ENCODE measurements at places on chromosomes 12 and 14. TPM values are rescaled to one million over a fixed set of nuclear protein-coding genes. Genes with fewer than 3 reads are reported as not detected.

DNA sequence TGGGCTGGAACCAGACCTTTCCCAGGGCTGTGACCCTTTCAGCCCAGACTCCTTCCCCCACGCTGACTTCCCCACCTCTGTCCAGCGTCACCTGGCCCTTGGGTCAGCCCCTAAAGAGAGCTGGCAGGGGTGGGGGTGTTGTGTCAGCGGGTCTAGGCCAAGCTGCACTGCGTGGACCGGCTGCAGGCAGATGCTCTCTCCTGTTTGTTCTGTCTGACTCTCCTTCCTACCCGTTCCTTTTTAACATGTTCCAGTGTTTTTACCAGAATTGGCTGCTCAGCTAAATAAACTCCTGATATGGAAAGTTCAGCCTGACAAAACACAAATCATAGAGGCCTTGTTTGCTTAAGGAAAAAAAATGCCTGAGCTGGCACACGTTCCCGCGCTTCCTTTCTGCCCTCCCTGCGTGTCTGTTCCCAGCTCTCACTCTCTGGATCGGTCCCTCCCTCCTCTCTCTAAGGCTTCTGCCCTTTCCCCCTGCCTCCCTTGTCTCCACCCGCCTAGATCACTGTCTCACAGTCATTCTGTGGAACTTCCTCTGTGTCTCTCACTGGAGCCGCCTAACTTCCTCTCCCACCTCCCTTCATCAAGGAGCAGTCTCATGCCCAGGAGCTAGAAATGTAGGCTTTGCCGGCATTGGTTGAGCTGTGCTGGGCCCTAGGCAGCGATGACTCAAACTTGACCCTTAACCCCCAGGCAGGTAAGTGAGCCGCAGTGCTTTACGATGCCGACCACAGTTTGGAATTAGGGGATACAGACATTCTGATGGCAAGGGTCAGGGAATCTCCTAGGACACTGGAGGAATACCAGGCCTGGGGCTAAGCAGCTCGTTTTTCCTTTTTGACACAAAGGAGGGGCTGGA, 15.5 kb upstream of the MLXIP start:
- peak; percentile 72 for DNase-seq

DNA sequence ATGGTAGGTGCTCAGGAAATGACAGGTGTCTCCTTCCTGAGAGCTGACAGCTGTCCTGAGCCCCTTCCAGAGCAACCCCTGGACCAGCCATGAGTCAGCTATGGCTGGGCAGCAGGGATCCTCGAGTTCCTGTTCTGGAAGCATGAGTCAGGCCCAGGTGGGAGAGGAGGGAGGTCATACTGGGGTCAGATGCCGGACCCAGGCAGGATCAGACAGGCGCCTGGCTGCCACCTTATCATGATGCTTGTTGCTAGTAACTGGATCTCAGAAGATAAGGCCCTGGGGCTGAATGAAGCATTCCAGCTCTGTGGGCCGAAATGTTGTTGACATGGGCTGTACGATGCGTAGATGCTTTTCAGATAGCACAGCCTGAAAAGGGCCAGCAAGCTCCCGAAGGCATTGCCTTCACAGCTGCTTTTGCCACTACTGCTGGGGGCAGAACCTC, 17.4 kb upstream of the KRT7 start:
- DNase-seq: peak; percentile 16

DNA sequence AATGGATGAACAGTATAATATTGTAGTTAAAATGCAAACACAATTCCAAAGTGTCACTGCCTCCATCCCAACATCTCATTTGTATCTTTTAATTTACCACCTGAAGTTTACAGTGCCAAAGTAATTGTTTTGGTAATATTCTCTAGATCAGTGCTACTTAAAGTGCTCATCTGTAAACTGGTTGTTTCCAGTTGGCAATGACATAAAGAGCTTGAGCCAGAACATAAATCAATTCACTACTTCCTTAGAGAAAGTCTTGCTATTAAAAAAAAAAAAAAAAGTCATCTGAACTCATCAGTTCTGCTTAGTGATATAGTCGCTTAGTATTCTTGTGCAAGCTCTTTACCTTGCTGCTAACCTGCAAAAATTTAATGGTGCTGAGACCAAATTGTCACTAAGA, 16.4 kb downstream of the PLCZ1 start:
- DNase-seq: no peak

HPD gene
- polyA plus RNA-seq: 1.1 TPM
